ENCODE measurements at places on chromosomes 3 and 15.

- DNase-seq: no peak
Measured at GRCh38 chr15:42621996-42622925, 46.9 kb downstream of the STARD9 start.

GRCh38 chr3:155007729-155008128 is 72.4 kb upstream of the MME start:
- no peak for DNase-seq

- DNase-seq: no peak
Measured at GRCh38 chr3:35908366-35909232, 269.3 kb downstream of the ARPP21 start.

- DNase-seq: no peak
Measured at GRCh38 chr15:70214276-70214675, 116.6 kb upstream of the TLE3 start.

- DNase-seq: no peak
Measured at GRCh38 chr3:36557708-36558421, 177.6 kb downstream of the STAC start.

- DNase-seq: no peak
Measured at GRCh38 chr15:76391847-76392246, 55.3 kb downstream of the ISL2 start.

- DNase-seq: no peak
Measured at GRCh38 chr15:99682455-99682854, 50.8 kb downstream of the LYSMD4 start.

DNA sequence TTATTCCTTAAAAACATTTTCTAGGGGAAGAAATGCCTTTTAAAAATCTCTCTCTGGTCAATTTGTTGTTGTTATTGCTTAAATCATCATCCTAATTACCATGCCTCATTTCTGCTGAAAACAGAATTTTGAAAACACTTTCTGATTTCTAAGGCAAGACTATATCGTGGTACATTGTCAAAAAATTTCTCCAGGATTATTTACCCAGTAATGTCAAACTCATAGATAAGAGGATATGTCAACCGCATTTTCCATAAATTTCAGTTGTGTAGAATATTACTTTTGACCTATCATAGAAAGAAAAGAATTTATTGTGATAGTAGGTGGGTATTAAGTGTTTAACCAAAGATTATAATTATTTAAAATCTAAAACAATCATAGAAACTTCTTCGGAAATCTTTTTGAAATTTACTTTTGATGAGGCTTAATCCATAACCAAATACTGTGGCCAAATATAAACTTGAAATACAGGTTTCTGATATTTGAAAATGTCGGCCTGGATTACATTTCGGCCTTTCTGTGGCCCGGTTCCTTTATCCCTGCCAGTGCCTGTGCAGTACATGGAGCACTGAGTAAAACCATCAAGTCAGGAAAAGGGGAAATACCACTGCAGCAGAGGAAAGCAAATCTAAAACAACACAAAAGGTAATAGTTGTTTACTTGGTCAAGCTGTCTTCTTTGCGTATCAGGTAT is 173.4 kb downstream of the MYRIP start:
- no peak for DNase-seq

GRCh38 chr3:158702815-158703481 is 29.3 kb downstream of the RARRES1 start:
- DNase-seq: no peak

DNA sequence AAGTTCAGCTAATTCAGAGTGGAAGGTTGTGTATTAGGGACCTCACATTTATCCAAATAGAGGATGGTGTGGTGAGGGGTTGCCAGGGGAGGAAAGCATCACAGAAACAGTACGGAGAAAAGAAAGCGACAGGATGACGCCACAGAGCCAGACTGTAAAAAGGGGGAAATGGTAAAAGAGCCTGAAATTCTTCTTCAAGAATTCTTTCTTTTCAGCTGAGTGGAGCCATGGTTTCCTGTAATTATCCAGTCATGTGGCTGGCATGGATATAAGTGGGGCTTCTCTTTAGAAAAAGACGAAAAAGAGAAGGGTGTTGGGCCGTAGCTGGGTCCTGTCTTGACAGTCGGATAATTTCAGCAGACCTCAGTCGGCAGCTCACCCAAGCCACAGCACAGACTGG is 24.5 kb upstream of the PSMD6 start:
- no peak for DNase-seq

DNA sequence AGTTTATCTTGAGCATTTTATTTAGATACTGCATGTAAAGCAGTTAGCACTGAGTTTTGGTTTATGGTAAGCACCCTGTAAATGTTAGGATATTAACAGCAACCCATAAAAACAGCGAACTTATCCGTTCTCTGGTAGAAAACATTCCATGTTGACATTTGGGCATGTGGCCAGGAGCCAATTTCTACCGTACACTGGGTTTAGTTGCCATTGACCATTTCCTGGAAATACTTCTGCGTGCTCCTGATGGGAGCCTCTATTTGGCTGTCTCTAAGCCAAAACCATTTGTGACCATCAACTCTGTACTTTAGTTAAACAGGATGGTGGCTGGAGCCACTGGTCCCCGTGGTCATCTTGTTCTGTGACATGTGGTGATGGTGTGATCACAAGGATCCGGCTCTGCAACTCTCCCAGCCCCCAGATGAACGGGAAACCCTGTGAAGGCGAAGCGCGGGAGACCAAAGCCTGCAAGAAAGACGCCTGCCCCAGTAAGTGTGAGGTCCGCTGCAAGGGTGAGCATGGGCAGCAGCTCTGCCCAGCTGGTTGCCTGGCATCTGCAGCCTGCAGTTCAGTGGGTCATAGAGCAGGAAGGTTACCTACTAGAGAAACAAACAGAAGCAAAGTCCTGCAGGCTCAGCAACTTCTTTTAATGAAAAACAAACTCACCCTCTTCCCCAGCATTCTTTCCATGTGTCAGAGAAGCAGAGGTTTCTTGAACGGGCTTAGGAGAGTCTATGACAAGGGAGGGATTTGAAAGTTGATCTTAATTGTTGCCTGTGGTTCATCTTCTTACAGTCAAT is 7.1 kb downstream of the THBS1 start:
- DNase-seq: no peak

DNA sequence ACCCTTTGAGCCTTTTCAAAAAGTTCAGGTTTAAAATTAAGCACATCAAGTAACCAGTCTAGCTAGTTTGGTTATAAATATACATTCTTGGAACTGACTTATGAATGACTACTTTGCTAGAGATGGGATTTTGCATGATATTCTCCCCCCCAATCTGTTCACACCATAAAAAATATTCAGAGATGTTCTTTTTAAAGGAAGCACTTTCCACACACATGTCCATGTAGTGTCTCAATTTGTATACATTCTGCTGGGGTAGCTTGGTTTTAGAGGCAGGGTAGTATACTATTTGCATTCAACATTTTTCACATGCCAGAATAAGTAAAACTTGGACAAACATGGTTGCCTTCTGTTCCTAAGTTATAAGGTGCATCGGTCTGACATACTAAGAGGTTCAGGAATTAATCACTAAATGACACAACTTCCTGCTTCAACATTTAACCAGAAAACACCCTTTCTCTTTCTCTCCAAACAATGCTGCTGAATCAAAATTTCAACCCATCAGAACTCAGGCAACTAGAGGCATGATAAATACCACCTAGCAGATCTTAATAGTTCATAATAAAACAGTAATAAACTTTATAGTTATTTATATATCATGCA is 57.0 kb downstream of the SUMF1 start:
- DNase-seq: no peak

- DNase-seq: peak; percentile 17
Measured at GRCh38 chr15:73319460-73320245, 49.1 kb downstream of the HCN4 start.

GRCh38 chr15:63233667-63234423 is 43.6 kb upstream of the APH1B start:
- no peak for DNase-seq

- no peak for DNase-seq
Measured at GRCh38 chr3:127033171-127033570, 50.3 kb downstream of the PLXNA1 start.

GRCh38 chr3:38016847-38017444 is 12.5 kb downstream of the PLCD1 start:
- no peak for DNase-seq

DNA sequence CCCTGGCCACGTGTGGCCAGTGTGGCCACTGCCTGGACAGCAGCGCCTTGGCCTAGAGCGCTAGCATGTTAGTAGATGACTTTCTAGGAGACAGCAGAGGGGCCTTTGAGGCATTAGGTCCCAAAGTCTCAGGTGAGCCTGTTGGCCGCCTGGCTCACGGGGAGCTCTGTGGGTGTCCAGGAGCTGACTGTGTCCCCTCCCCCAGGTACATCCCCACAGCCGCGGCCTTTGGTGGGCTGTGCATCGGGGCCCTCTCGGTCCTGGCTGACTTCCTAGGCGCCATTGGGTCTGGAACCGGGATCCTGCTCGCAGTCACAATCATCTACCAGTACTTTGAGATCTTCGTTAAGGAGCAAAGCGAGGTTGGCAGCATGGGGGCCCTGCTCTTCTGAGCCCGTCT is 17.0 kb downstream of the SEC61A1 start:
- DNase-seq: no peak

- DNase-seq: no peak
Measured at GRCh38 chr15:22815766-22816165, 22.7 kb upstream of the NIPA2 start.

GRCh38 chr3:14507305-14507741 is 32.8 kb downstream of the GRIP2 start:
- DNase-seq: peak; percentile 32

DNA sequence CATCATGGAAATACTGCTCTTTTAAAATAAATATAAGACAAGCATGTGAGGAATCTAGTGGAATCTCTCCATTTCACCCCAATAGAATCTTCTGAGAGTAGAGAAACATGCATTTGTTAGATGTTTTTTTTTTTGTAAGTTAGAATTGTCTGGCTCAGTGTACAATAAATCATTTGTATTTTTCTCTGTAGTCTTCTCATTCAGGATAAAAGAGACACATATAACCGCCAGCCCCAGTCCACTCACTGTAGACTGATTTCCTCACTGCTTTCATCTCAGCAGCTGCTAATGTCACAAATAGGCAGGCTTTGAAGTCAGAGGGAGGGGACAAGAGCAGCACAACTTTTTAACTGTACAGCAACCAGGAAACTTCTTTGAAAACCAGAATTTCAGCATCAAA is 140.2 kb upstream of the RBMS3 start:
- no peak for DNase-seq

- no peak for DNase-seq
Measured at GRCh38 chr15:90873488-90873997, 5.2 kb downstream of the FURIN start.

DNA sequence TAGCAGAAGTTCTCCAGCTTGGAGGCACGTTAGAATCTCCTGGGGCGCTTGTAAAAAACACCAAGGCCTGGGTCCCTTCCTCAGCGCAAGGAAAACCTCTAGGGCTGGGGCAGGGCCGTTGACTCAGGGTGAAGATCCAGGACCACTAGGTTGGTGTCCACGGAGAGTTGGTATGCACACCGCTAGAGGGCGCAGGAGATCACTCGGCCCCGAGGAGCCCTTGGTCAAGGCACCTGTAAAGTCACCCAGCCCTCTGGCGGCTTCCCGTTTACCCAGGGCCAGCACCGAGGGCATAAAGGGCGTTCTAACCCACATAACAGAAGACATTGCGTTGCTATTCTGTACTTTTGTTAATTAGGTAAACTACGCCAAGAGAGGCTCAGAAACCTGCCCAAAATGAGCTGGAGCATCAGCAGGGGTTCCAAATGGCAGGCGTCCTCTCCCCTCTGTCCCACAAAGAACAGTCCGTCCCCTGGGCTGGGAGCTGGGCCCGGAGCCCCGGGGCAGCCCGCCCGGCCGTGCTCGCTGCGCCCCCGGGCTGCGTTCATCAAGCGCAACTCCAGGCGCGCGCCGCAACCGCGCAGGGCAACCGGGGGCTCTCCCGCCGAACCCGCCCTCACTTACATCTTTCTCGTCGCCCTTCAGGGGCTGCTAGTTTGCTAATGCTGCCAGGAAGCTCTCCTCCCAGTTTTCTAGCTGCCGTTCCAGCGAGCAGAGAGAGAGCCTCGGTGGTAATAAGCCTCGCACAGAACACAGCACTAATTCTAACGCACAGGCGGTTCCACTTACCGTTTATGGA is 332.1 kb downstream of the ARRDC4 start:
- DNase-seq: no peak

DNA sequence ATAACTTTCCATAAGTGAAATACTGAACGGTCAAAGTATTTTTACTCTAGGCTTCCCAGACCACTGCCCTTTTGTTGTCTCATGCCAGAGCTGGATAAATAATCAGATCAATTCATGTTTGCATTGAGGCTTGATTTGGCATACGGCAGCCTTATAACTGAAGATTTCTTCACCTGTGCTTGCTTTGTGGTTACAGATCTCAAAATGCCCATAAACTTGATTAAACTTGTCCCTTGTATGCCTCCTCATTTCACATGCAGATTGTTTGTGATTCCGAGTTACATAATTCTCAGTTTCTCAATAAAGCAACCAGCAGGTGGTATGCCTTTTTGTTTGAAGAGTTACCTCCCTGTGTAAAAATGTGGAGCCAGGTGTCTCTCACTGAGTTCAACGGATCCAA is 211.4 kb upstream of the LRIG1 start:
- no peak for DNase-seq

- no peak for DNase-seq
Measured at GRCh38 chr15:68279779-68280753, 2.5 kb downstream of the FEM1B start.

Measured in RWPE2 (cell line).